ENCODE measurements at places on chromosomes 16 and 17. TPM values are rescaled to one million over a fixed set of nuclear protein-coding genes. Genes with fewer than 3 reads are reported as not detected.

DNA sequence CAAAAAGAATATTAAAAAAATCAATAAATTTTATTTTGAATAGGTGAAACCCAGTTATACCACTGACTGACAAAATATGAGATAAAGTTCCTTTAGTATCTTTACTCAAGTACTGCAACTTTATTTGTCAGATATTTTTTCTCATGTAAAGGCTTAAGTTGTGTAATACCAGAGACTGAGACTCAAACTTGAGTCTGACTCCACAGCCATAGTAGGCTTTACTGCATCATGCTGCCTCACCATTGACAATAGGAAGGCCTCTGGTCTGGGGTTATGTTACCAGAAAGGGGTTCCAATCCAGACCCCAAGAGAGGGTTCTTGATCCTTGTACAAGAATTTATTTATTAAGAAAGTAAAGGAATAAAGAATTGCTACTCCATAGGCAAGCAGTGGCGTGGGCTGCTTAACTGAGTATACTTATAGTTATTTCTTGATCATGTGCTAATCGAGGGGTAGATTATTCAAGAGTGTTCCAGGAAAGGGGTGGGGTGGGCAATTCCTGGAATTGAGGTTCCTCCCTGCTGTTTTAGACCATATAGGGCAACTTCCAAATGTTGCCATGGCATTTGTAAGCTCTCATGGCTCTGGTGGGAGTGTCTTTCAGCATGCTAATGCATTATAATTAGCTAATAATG, 187.4 kb upstream of the WSB1 start:
- H3K4me1 ChIP-seq = no peaks in the 10 kb centered on the region
- DNase-seq = no peak
- no peaks in the 10 kb centered on the region for H3K36me3 ChIP-seq
- H3K27me3 ChIP-seq = no peaks in the 10 kb centered on the region
- no peak overlapping the region for H3K4me3 ChIP-seq

Gene NGFR
- total RNA-seq = 1.6 TPM

Gene KRTAP4-4
- not detected for total RNA-seq

DNA sequence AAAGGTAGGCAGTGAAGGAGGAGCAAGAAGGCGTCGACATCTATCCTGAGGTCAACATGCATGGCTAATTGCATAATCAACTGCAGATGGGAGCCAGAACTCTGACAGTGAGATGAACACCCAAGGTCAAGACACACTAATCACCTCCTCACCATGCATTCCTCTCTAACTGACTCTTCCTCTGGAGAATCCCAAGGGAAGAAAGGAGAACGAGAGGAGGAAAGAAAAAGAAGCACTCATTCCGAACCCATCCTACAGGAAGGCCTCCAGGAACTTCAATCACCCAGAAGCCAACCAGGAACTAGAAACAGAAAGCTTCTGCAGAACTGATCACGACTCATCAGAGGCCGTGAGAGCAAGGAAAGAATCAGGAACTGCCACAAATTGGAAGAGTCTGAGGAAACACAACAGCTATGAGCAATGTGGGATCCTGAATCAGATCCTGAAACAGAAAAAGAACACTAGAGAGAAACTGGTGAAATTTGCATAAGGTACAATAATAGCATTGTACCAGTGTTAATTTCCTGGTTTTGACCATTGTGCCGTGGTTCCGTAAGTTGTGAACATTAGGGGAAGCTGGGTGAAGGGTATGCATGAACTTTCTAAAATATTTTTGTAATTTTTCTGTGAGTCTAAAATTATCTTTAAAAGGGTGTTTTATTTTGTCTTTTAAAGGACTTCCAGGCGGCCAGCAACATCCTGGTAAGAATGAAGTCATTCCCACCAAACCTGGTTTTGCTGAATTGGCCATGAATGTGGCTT, 10.0 kb upstream of the BEAN1 start:
- no peaks in the 10 kb centered on the region for H3K36me3 ChIP-seq
- no peaks in the 10 kb centered on the region for H3K4me1 ChIP-seq

DNA sequence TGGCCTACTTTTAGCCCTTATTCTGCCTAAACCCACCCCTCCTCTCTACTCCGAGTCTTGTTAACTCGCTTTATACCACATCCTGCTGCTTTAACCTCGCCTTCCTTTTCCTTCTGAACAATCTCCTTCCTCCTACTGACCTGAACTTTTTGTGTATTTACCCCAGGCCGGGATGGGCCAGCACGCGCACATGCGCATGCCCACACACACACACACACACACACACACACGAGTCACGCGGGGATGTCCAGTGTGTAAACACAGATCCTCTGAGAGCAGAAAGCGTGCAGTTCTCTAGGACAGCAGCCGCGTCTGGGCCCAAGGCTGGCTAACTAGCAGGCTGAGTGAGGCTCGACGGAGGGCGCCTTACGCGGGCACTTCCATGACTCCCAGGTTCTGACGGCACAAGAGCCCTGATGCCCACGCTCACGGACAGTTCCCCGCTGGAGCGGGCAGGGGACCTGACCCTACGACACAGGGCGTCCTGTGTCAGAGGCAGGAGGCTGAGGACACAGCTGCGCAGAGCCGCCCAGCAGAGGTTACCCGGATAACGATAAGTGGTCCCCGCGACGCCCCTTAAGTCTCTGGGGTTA, 610 bp downstream of the PIK3R5 start:
- peak overlapping the region; percentile 49 for H3K4me3 ChIP-seq
- H3K27me3 ChIP-seq = peaks cover 4% of the 10 kb centered on the region
- peak overlapping the region; percentile 52 for H3K27ac ChIP-seq
- no peaks in the 10 kb centered on the region for H3K4me1 ChIP-seq
- no peaks in the 10 kb centered on the region for H3K36me3 ChIP-seq
- no peak for DNase-seq

Gene TBC1D3
- total RNA-seq = not detected

DNA sequence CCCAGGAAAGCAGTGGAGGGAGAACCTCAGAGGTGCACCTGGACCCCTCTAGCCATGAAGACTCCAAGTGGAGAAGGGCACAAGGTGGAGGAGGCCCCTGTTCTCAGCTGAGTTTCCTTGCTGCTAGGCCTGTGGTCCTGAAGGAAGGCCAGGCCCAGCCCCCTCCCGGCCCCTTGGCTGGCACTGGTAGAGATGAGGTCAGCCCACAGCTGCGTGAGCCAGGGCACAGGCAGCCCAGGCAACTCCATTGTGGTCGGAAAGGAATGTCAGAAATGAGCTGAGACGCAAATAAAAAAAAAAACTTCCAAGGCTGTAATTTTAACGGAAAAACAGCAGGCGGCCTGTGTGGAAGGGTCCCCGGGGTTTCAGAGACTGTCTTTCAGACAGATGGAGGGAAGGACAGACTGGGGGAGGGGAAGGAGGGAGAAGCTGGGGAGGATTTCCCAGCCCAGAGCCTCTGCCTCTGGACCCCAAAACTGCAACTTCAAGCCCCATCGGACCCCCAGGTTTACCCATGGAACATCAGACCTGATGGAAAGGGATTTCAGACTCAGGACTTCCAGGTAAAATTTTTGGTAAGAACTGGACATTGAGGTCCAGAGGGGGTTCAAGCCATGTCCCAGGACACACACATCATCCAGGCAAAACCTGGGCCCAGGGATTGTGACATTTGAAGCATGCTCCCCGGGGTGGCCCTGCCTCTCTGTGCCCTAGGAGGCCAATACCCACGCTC, 25.6 kb upstream of the MRPS23 start:
- no peaks in the 10 kb centered on the region for H3K27me3 ChIP-seq
- H3K4me3 ChIP-seq = no peak overlapping the region
- H3K4me1 ChIP-seq = peaks cover 20% of the 10 kb centered on the region

Gene CFAP20
- total RNA-seq = 33.6 TPM

Gene AKAP1
- 51.9 TPM for total RNA-seq

- H3K36me3 ChIP-seq = no peaks in the 10 kb centered on the region
- peaks cover 42% of the 10 kb centered on the region for H3K27me3 ChIP-seq
- H3K27ac ChIP-seq = no peak overlapping the region
- no peak for DNase-seq
- H3K4me3 ChIP-seq = no peak overlapping the region
Observed at GRCh38 chr17:74566132-74566753, 1.1 kb downstream of the CD300H start.

DNA sequence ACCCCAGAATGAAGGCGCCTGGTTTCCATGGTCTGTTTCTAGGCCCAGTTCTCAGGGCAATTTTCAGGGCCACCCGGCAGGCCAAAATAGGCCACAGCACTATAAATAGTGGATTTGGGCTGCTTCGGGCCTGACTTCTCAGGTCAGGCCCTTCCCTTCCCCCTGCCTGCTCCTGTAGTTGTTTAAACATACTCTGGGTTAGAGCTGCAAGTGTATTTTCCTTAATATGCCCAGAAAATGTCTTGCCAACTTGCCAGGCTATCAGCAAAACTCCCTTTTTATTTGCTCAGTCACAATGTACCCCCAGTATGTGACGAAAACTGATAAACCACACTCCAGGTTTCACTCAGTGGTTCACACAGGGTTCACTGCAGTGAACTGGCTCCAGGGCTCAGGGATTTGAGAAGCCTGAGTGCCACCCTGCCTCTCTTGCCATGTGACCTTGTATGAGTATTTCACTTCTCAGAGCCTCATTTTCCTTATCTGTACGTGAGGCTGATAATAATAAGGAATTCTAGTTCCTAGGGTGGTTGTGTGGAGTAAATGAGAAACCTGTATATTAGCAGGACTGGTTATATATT, 76.5 kb downstream of the GPRC5B start:
- no peaks in the 10 kb centered on the region for H3K27me3 ChIP-seq
- no peaks in the 10 kb centered on the region for H3K4me1 ChIP-seq
- no peaks in the 10 kb centered on the region for H3K36me3 ChIP-seq
- H3K4me3 ChIP-seq = no peak overlapping the region
- DNase-seq = no peak

DNA sequence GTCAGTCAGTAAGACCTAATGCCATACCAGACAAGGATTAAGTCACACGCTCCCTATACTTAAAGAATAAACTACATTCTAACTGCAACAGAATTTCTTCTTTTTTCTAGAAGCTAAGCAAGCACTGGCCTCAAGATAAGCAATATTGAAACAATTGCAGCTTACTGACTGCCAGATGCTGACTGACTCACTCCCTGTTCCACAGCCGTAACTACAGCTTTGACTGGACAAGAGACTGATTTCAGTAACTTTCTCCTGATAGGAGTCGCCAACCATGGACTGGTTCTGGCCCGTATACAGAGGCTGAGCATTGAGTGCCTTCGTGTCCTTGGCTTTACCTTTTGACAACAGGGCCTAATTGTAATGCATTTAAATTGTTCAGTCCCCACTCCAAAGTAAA, 67.9 kb downstream of the TRIM37 start:
- H3K4me3 ChIP-seq = no peak overlapping the region
- no peaks in the 10 kb centered on the region for H3K27me3 ChIP-seq
- no peak overlapping the region for H3K27ac ChIP-seq
- no peak for DNase-seq
- no peaks in the 10 kb centered on the region for H3K4me1 ChIP-seq
- no peaks in the 10 kb centered on the region for H3K36me3 ChIP-seq

GRCh38 chr16:14528306-14528705, 101.8 kb downstream of the PARN start:
- H3K4me1 ChIP-seq = peaks cover 34% of the 10 kb centered on the region
- no peaks in the 10 kb centered on the region for H3K36me3 ChIP-seq
- H3K27ac ChIP-seq = peak overlapping the region; percentile 51
- DNase-seq = no peak

DNA sequence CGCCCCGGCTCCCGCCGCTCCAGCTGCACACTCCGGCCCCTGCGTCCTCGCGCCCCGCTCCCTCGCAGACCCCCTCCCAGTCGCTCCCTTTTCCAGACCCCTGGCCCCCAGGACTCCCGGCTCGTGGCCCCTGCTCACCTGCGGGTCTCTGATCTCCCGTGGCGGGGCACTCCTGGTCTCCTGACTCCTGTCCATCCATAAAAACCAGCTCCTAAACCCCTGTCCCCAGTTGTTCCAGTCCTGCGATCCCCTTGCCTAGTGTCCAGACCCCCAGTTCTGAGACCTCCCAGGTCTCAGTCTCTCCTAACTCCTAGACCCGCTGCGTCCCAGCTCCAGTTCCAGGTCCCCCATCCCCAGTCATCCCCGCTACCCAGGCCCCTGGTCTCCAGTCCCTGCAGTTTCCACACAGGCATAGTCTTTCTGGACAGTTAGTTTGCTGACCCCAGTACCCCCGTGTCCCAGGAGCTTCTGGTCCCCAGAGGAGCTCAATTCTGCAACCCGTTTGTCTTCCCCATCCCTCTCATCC, 379 bp downstream of the SNX29 start:
- no peak for DNase-seq
- H3K4me1 ChIP-seq = peaks cover 52% of the 10 kb centered on the region

DNA sequence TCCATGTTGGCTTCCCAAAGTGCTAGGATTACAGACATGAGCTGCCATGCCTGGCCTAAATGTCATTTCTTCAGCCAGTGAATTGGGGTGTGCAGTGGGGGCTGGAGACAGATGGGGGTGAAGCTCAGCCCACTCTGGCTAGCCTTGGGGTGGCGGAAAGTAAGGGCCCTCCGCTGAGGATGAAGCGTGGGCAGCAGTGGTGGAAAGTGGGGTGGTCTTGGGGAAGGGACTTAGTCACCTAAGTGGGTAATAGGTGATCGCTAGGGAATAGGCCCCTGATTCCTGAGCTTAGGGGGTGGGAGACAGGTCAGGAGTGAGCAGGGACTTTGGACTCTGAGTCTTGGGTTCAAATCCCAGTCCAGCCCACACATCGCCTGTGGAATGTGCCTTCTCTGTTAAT, 2.2 kb downstream of the LLGL1 start:
- no peak overlapping the region for H3K4me3 ChIP-seq
- no peak for DNase-seq
- H3K27ac ChIP-seq = no peak overlapping the region
- no peaks in the 10 kb centered on the region for H3K36me3 ChIP-seq
- H3K27me3 ChIP-seq = no peaks in the 10 kb centered on the region

DNA sequence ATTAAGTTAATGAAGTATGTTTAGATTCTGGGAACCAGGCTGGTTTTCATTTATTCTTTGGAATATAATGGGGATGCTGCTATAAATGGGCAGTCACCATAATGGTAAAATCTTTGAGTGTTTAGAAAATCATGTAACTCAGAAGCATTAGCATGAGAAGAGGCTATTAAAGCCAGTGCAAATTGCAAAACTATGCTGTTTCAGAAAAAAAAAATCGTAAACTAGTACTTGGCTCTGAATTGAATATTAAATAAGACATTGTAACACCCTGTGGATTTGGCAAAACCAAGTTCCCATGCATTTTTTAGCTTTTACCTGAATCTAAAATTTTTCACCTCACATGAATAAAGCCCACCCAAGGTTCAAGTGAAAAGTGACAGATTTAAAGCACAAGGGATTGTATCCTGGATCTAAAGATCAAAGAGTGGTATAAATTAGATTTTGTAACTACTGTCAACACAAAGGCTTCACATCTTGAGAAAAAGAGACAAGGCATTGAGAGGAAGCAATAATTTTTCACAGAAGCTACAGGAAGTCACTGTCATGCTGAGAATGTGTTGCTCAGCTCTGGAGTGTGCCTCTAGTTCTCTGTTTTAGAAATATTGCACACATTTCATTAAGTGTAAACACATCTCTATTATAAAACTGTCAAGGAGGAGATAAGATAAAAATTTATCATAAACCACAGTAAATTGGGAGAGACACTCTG, 142.2 kb downstream of the ABCA8 start:
- no peaks in the 10 kb centered on the region for H3K27me3 ChIP-seq
- H3K4me3 ChIP-seq = no peak overlapping the region
- H3K27ac ChIP-seq = no peak overlapping the region
- H3K36me3 ChIP-seq = no peaks in the 10 kb centered on the region
- H3K4me1 ChIP-seq = no peaks in the 10 kb centered on the region

- H3K27me3 ChIP-seq = no peaks in the 10 kb centered on the region
- no peak for DNase-seq
- peaks cover 8% of the 10 kb centered on the region for H3K36me3 ChIP-seq
- H3K27ac ChIP-seq = peak overlapping the region; percentile 93
- H3K4me1 ChIP-seq = peaks cover 19% of the 10 kb centered on the region
- peak overlapping the region; percentile 93 for H3K4me3 ChIP-seq
Observed at GRCh38 chr17:38731526-38732294, 1.6 kb downstream of the CISD3 start.

GRCh38 chr16:84500531-84500930, 3.9 kb downstream of the MEAK7 start:
- H3K27me3 ChIP-seq = no peaks in the 10 kb centered on the region
- H3K27ac ChIP-seq = peak overlapping the region; percentile 14
- H3K4me1 ChIP-seq = peaks cover 22% of the 10 kb centered on the region
- H3K36me3 ChIP-seq = peaks cover 51% of the 10 kb centered on the region
